ENCODE measurements at places on chromosomes 2 and 18.

DNA sequence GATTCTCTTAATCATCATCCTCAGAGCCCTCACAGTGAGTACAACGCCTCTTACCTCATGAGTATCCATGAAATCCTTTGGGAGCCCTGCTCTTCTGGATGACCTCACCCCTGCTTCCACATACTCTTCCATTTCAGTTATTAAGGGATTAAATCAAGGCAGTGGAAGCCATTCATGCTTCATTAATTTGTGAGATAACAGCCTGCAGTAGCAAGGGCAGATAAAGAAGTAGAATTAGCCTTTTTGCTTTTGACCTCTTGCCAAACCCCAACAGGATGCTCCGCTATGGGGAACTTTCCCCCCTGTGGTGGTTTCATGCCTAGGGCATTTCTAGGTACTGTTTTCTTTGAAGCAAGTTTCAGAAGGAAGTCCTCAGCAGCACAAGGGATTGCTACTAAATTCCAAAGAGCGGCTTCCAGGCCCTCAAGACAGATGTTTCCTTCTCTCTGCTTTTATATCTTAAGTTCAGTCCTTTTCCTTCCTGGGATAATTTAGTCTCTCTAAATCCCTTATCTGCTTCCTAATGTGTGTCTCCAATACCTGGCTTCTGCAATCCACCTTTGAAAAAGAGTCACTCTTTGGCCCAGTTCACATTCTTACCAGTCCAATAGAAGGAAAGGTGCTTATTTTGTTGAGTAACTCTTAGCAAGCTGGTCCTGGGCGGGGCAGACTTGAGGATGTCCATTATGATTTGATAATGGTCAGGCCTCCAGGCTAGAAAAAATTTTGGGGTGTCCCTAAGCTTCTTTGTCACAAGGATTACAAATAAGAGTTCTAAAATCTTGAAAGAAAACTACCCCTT is 76.9 kb downstream of the MYO1B start:
- peak; percentile 67 for DNase-seq

DNA sequence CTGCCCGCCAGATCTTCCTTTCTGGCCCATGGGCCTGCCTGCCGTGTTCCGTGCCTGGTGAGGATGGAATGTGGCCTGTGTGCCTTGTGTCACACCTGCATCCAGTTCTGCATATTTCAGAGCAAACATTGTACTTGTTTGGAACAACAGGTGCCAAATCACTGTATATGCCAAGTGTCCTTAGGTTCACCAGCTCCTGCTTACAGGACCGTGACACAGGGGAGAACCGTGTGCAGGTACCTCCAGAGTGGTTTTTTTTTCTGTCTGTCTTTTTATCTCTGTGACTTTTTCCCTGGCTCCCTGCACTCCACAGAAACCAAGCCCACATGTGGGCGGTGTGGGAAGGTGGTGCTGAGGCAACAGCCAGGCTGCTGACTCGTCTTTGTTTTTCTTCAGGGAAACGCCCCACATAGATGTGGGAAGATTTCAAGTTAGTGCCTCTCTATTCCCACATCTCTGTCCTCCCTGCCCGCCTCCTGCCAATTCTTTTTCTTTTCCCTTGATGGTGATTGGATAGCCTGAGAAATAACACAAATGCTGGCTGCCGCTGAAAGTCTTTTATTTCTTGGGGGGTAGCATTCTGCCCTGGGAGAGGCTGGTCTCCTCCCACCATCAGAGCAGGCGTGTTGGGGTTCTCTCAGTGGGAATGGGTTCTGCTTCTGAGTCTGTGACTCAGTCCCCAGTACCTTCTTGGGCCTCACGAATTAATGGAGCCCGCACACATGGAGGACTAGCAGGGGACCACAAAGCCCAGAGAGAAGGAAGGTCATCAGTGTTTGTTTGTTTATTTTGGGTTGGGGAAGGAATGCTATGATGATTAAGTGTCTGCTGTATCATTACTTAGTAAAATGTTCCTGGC is 21.4 kb downstream of the GRHL1 start:
- DNase-seq, result no peak

- DNase-seq, result no peak
Measured at GRCh38 chr2:237201461-237202287, 116.0 kb downstream of the COPS8 start.

DNA sequence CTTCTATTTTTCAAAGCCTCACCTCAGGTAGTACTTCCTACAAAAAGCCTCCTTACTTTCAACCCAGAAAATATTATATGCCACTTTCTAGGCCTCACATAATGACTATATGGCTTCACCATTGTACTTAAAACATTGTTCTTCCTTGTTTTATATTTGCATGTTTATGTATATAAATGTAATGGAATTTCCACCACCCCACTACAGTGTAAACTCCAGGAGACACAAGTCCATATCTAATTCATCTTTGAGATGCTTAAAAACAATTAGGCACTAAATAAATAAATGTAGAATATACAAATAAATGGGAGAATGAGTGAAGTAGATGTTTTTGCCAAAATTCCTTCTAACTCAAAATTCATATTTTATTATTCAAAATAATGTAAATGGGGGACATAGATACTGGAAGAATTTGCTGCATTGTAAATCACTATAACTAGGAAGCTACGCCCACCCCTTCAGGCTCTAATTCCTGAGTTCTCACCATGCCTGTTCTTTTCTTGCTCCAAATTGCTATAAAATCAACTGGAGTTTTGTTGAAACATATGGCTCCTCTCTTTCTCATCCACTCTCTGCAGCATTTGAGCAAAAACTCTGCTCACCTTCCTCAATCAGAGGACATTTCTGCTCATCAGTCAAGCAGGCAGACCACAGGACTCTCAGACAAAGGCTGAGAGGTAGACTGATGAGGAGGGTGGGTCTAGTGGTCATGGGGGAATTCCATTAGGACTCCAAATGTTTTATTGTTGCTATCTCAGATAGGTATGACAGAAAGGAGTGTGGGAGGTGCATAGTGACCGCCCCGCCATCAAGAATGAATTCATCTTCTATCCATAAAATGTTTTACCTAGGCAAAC is 243.0 kb downstream of the HNMT start:
- no peak for DNase-seq

DNA sequence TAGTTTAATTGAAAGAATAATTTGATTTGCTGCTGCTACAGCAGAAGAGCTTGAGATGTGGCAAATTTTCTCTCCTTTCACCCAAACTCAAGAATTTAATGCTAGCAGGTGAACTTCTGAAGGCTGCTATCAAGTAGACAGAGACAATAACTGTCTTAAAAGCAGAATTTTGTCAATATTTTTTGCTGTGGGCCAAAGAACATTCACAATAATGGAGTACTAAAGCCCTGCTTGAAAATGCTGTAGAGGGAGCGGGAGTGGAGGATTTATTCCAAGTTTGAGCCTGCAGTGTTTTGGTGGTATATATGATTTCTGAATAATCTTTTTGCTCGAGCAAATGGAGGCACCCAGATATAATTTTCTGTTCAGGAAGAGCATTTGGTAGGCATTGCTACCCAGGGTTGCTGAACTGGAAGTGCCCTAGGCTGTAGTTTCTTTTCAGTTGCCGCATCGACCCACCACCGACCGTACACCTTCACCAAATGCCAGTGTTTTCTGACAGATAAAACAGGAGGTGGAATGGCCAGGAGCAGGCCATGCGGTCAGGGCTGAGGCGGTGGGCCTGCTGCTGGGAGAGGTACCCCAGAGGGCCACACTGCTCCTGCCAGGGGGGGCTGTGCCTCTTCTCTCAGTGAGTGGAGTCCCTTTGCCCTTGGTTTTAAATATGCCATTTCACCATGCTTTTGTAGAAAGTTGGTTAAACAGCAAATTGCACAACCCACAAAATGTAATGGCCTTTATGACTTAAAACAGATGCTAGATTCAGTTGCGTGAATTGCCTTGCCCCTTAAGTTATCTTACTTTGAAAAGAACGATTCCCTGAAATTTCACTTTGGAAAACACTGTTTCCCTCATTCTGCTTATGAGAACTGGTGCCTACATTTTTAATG is 36.4 kb downstream of the TSHZ1 start:
- no peak for DNase-seq

DNA sequence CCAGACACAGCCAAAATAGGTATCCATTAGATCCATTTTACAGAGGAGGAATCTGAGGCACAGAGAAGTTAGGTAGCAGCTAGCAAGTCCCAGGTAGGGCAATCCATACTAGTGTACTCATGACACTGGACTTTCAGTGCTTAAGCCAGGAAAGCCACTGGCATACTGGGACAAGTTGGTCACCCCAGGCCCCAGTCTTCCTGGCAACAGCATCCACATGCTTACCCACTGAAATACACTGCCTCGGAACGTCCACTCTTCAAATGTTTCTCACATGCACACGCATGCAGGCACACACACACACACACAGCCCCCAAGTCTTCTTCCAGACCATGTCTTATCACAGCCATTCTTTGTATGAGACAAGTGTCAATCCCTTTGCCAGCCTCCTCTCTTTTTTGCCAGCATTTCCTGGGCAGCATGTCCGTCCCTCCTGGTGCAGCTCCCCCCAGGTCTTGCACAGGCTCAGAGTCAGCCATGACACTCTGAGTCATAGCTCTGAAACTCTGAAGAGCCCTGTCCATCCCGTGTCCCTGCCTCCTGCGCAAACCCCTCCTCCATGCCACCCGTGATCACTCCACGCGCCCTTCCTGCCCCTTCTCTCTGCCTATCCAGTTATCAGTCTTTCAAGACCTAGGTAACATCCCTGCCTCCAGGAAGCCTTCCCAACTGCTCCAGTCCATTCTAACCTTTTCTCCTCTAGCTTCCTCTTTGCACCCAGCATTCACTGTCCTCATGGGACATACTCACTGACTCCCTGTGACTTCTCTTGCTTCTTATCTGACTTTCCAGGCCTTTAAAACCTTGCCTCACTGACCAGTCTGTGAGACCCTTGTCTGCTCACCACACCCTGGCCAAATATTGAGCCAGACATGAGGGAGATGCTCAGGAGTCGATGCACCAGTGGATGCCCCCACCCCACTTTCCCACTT is 10.9 kb upstream of the TEX261 start:
- DNase-seq, result no peak

DNA sequence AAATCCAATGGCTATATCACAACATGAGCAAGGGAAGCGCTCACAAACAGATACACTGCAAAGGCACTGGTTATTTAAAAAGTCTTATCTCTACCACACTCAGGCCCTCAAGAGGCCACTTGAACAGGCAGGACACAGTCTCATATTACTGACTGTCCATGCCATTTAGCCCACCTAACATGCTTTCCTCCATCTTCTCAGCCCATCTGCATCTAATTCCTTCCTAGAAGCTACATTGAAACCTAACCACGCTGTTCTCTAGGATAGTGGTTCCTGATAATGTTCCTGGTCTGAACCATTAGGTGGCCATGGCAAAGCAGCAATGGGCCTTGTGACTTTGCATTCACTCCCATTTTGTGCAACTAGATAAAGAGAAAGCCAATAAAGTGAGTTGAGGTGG is 22.5 kb upstream of the NEB start:
- no peak for DNase-seq

DNA sequence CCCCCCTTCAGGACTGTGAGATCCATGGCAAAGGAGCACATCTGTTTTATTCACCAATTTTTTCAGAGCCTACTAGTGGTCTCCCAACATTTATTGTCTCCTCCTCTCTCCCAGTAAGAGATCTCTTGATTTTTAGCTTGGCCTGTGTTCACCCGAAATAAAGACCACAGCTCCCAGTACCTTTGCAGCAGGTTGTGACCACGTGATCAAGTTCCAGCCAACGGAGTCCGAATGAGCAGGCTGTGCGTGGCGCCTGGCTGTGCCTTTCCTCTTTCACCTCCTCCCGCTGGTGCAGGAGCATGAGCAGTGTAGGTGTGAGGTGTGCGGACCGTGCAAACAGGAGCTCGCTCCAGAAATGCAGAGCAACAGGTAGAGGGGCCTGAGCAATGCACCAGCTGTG is 143.6 kb upstream of the GLI2 start:
- DNase-seq, result no peak
